ENCODE measurements at places on chromosomes 7 and 10. TPM values are rescaled to one million over a fixed set of nuclear protein-coding genes. Genes with fewer than 3 reads are reported as not detected.
A peak's percentile ranks its signal among the peaks of the same experiment; 100 is the strongest.

The ITGB8 gene
- 10.8 TPM for total RNA-seq

- peak; percentile 71 for DNase-seq
These were observed 4.6 kb upstream of the ZNF22 start for GRCh38 chr10:44995914-44996669.

DNA sequence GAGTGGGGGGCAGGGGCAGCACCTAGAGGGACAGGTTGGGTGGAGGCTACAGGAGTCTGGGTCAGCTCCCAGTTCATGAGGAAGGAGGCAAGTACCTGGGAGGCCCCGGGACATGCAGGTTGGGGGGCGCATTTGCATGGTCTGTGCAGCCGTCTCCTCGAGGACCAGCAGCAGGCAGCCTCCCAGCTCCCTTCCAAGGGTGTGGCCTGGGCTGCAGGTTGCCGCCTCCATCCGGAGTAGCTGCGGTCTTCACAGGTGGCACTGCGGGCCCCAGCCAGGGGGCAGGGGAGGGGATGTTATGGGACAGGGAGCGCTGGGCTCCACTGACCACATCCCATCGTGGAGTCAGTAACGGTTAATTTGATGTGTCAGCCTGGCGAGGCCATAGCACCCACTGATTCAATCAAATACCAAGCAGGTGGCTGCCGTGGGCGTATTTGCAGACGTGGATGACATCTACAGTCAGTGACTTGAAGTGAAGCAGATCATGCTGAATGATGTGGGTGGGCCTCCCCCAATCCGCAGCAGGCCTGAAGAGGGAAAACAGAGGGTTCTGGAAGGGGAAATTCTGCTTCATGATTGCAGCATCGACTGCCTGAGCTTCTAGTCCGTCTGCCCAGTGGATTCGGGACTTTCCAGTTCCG, 81.6 kb downstream of the PRKAG2 start:
- DNase-seq = no peak

- DNase-seq = peak; percentile 69
These were observed 152.9 kb downstream of the HGF start for GRCh38 chr7:81616951-81617350.

- DNase-seq = no peak
These were observed 69.1 kb upstream of the ITGB1 start for GRCh38 chr10:33027088-33027487.

- no peak for DNase-seq
These were observed 486 bp downstream of the HIPK2 start for GRCh38 chr7:139777133-139777891.
